ENCODE measurements at places on chromosomes 12 and 14.

DNA sequence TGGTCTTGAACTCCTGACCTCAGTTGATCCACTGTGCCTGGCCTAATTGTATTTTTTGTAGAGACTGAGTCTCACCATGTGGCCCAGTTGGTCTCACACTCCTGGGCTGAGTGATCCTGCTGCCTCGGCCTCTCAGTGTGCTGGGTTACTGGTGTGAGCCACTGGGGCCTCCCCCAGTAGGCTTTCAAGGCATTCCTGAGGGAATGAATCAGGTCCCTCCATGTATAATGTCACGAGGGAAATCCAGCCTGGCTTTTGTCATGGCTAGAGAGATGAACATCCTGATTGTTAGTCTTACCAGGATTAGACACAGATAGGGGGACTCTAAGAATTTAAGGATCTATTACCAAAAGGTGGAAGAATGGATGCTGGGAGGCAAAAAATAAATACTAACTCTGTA, 51.9 kb downstream of the CPSF2 start:
- no peak for DNase-seq

GRCh38 chr14:90664911-90665310, 151.3 kb downstream of the TTC7B start:
- DNase-seq = no peak

DNA sequence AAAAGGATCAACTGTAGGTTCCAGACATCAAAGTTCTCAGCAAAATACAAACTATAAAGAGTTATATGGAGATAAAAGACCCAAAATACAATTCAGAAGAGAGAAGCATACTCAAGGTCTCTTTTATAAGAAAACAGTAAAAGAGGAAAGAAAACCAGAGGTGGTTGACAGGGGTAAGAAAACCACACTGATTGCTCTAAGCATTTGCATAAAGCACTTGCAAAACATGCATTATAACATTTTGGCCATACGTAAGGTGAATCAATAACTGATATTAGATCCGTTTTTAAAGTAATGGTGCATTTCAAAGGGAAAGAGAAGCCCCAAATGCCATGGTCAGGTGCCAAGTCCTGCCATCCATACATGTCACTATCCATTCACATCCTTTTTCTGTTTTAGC, 5.9 kb downstream of the DDHD1 start:
- no peak for DNase-seq

DNA sequence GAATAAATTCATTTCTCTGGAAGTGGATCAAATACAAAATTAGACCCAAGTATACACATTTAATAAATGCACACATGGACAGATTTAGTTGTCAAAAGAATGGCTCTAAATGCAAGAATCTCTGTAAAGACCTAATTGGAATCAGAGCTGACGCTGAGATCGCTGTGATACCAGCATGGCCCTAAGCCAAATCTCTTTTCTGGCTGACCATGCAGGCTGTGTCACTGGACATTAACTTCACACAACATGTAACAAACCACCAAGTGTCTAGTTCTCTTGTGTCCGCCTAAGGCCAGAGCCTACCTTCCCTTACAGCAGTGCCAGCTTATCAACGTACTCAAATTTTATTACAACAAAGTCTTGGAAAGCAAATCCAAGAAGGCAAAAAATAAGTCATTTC, 127.5 kb downstream of the MED13L start:
- no peak for DNase-seq

DNA sequence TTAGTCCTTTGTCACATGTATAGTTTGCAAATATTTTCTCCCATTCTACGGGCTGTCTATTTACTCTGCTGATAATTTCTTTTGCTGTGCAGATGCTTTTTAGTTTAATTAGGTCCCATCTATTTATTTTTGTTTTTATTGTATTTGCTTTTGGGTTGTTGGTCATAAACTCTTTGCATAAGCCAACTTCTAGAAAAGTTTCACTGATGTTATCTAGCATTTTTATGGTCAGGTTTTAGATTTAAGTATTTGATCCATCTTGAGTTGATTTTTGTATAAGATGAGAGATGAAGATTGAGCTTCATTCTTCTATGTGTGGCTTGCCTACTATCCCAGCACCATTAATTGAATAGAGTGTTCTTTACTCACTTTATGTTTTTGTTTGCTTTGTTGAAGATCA, 1008.4 kb upstream of the ATXN7L3B start:
- DNase-seq = no peak

GRCh38 chr12:52969166-52969795, 20.4 kb downstream of the KRT18 start:
- no peak for DNase-seq

DNA sequence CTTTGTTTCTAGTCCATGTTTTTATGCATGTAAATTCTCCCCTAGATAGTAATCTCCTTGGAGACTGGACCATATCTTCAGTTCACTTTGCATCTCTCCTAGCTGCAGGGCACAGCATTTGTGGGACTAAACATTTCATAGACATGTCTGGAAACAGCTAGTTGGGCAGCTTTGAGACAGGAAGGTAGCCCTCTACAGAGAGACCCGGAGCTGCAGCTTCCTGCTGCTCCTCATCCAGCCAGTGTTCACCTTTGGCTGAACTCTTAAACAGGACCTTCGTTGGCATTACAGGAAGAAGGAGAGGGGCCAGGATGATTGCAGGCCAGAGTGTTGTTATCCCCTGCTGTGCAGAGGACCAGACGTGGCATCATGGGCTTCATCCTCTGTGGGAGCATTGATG, 52.9 kb downstream of the GNS start:
- DNase-seq = no peak

GRCh38 chr12:5479761-5480160, 47.9 kb downstream of the NTF3 start:
- no peak for DNase-seq

DNA sequence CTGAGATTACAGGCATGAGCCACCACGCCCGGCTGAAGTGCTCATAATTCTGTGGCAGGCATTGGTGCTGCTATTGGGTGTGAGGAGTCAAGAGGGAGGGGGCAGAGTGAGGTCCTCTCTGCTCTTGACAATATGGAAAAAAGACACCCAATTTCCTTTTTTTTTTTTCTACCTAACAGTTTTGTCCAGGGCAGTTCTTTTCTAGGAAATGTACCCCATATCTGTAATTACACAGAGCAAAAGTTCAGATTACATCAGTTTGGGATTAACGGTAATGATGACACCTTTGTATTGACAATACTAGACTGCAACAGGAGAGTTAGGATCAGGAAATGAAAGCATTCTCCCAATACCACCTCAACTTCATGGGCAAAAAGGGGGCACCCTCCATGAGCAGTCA, 36.3 kb downstream of the IGF1 start:
- no peak for DNase-seq

- no peak for DNase-seq
These were observed 319.5 kb downstream of the PAWR start for GRCh38 chr12:79371226-79371625.

DNA sequence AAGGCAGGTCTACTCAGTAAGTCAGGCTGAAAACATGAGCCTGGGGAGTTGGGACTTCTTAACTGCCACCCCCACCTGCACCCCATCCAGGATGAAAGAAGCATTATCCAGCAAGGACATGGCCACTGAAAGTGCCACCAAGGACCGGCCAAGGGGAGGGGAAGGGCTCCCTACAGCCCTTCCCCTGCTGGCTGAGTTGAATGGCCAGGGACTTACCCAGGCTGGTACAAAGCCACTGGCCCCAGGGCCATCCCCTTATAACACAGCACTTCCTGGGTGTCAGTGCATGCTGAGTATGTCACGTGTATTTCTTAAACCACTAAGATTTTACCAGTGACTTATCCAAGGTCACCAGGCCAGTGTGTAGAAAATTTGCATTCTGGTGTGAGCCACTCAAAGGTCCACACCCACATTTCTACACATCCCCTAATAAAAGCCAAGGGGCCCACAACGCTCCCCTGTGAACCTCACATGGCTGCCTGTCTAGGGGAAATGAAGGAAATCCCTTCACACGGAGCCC, 29.3 kb upstream of the ZFP36L1 start:
- DNase-seq = no peak

GRCh38 chr12:52050758-52051541, at the start of gene NR4A1:
NR4A1 (plus strand) TSS chr12:52051442; CDS start chr12:52054329, 2,887 bp downstream.
- DNase-seq = peak; percentile 100

DNA sequence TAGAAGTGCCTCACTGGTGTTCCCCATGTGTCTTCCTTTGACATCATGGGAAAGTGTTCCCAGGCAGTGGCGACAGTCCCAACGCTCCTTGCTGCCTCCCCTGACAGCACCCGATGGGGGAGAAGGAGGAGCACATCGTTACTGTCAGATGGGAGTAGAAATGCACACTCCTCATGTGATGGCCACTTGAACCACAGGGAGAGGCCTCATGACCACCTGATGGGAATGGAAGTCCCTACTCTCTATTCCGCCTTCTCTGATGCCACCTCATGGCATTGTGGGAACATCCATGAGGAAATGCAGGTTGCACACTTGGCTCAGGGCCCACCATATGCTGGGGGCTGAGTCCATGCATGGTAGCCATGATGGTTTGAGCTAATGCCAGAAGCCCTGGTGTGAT, 14.3 kb upstream of the CORO1C start:
- no peak for DNase-seq
